Activated naive CD8-positive, alpha-beta T cell treated with anti-CD3 and anti-CD28 coated beads, Interleukin-2, amount 50 U/mL, for 24 hours (primary cell): ENCODE measurements at places on chromosomes 12 and 14.

DNA sequence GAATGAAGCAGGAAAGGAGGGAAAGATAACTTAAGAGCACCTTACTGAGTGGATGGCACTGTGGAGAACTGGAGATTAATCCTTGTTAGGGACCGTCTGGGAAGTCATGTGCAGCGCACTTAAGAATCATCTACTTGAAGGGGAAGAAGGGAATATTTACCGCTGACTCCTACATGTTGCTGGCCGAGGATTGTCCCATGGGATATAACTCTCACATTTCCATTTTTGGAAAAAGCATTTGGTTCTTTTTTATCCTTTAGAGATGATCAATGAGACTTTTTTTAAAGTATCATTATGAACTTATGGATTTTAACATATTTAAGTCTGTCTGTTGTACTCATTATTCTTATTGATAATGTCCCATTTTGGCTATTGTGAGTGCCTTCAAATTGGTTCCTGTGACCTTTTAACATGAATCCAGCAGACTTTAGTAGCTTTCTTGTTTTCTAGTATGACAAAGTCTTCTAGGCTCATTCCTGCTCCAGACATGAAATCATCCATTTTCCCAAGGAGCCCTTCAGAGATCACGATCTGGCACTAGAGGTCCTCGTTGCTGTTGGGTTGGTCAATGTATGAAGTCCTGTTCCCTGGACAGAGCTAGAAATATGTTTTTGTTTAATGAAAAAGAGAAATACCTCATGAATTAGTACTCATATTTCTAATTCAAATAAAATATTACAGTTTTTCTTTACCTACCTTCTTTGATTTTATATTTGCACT, 20.2 kb upstream of the FAM234B start:
- H3K27ac ChIP-seq: no peak overlapping the region
- H3K4me3 ChIP-seq: no peak overlapping the region
- H3K4me1 ChIP-seq: no peaks in the 10 kb centered on the region
- no peak for DNase-seq

DNA sequence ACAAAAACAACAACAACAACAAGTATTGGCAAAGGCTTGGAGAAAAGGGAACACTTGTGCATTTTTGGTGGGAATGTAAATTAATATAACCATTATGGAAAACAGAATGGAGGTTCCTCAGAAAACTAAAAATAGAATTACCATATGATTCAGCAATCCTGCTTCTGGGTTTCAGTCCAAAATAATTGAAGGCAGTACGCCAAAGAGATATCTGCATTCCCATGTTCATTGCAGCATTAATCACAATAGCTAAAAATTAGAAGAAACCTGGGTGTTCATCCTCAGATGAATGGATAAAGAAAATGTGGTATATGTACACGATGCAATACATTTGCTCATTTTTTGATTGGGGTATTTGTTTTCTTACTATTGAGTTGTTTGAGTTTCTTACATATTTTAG, 813.0 kb downstream of the NRXN3 start:
- no peak overlapping the region for H3K4me3 ChIP-seq
- H3K27me3 ChIP-seq: peaks cover 3% of the 10 kb centered on the region
- H3K4me1 ChIP-seq: no peaks in the 10 kb centered on the region
- no peak for DNase-seq
- H3K27ac ChIP-seq: no peak overlapping the region
- H3K36me3 ChIP-seq: no peaks in the 10 kb centered on the region

DNA sequence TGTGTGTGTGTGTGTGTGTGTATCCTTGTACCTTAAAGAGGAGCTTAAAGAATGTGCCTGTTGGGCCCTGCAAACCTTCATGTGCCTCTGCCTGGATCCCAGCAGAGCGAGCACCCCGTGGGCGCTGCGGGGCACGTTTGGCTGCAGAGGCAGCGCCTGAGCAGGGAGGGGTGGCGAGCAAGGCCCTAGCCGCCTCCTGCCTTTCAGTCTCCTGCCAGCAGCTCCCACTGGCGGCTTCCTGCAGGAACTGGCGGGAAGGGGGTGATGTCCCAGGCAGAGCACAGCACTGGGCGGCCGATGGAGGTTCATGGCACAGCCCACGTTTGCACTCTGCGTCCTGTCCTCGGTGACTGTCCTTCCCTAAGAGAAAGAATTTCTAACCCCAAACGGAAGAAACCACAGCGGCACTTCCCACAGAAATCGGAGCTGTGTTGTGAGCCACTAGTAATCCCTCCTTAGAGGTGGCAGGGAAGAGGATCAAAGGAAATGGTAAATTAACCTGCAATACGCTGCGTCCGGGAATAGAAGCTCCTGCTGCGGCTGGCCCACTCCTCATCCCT, 19.8 kb downstream of the ZBTB42 start:
- no peak for DNase-seq
- no peak overlapping the region for H3K4me3 ChIP-seq
- peaks cover 2% of the 10 kb centered on the region for H3K36me3 ChIP-seq

- no peaks in the 10 kb centered on the region for H3K36me3 ChIP-seq
- no peak overlapping the region for H3K27ac ChIP-seq
- DNase-seq: no peak
- H3K4me3 ChIP-seq: no peak overlapping the region
- H3K27me3 ChIP-seq: peaks cover 10% of the 10 kb centered on the region
These were observed 60.6 kb downstream of the PIWIL1 start for GRCh38 chr12:130398100-130398848.

DNA sequence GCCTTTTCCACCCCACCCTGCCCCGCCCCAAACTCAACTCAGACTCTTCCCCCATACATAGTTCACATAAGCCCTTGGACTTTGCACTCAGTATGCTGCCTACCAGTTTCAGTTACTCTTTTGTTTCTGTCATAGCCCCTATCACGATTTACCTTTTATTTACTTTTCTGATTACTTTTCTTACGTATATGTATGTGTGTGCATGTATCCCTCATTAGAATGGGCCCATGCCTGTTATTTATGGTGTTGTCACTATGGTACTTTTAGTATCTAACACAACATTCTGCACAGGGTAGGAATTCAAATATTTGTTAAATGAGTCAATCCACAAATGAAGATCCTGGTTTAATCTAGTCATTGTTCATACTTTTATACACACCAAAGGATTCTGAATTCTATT, 16.5 kb upstream of the LUM start:
- DNase-seq: no peak
- no peak overlapping the region for H3K27ac ChIP-seq
- no peak overlapping the region for H3K4me3 ChIP-seq
- peaks cover 3% of the 10 kb centered on the region for H3K27me3 ChIP-seq
- no peaks in the 10 kb centered on the region for H3K4me1 ChIP-seq

DNA sequence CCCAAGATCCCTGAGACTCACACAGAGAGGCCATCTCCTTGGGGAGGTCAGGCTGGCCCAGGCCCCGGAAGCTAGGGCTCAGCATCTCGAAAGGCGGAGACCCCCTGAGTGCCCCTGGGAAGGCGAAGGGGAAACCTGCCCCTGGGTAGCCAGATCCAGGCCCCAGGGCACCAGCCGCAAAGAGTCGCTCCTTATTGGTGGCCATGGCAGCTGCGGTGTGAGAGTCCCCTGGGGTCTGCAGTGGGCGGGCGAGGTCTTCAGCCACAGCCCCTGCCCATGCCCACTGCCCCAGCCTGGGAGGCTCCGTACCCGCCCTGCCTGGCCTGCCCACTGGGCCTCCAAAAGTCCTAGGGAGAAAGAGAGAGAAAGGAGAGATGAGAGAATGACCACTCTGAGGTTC, 4.7 kb downstream of the RARG start:
- no peak overlapping the region for H3K27ac ChIP-seq
- no peak for DNase-seq
- H3K4me3 ChIP-seq: no peak overlapping the region
- H3K4me1 ChIP-seq: peaks cover 75% of the 10 kb centered on the region

DNA sequence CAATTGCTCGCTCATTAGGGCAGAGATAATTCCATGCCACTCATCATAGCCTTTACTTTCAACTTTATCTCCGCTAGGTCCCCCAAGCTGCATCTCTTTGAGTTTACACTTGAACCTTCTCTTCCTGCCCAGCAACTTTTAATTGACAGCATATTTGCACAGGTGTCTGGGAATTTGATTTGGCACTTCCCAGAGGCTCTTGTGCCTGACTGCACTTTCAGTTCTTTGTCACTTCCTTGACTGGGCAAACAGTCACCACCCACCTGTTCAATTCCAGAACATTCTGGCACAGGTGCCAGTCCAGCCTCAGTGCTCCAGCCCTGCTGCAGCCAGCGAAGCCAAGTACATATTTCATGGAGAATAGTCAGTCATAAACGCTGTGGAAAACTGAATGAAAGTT, 110.1 kb upstream of the LRIG3 start:
- H3K27me3 ChIP-seq: no peaks in the 10 kb centered on the region
- no peaks in the 10 kb centered on the region for H3K36me3 ChIP-seq
- no peak for DNase-seq
- H3K4me1 ChIP-seq: no peaks in the 10 kb centered on the region
- no peak overlapping the region for H3K27ac ChIP-seq

DNA sequence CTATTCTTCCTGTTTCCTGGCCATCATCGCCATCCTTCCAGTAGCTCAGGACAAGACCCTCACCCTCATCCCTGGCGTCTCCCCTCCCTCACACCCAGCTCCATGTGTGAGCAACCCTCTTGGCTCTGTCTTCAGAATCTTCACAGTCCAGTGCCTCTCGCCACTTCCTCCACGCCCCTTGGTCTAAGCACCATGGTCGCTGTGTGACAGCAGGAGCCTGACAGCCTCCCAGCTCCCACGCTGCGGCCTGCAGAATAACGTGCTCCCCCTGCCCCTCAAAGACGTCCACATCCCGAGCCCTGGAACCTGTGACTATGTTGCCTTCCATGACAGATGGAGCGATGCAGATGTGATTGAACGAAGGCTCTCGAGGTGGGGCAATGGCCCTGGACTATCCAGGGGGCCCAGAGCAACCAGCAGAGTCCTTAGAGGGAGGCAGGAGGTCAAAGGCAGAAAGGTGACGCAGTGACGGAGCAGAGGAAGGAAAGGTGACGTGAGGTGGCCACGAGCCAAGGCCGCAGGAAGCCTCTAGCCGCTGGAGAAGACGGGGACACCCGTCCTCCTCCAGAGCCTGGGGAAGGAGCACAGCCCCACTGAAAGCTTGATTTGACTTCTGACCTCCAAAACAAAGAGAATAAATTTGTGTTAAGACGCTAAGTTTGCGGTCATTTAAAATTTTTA, 139.8 kb downstream of the CALM1 start:
- H3K4me1 ChIP-seq: peaks cover 2% of the 10 kb centered on the region
- no peaks in the 10 kb centered on the region for H3K36me3 ChIP-seq
- no peaks in the 10 kb centered on the region for H3K27me3 ChIP-seq
- no peak for DNase-seq

- H3K27ac ChIP-seq: no peak overlapping the region
- H3K4me1 ChIP-seq: peaks cover 29% of the 10 kb centered on the region
- H3K27me3 ChIP-seq: peaks cover 9% of the 10 kb centered on the region
- H3K4me3 ChIP-seq: no peak overlapping the region
- H3K36me3 ChIP-seq: no peaks in the 10 kb centered on the region
- DNase-seq: no peak
These were observed 213.4 kb upstream of the NUDT4 start for GRCh38 chr12:93164103-93164880.

DNA sequence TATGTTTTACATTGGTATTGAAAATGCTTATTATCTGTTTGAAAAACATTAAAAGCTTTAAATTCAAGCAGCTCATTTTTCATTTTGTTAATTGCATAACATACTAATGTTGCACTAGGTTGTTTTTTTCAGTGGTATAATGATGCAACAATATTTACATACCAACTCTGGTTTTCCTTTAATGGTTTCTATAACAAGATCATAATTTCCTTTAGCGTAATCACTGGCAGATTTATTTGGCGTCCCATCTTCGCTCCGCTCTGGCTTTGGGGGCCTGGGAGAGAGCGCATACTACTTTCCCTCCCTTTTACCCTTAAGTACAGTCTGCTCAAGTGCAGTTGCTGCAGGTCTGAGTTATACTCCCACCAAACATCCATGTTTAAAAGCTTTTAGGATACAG, 574.1 kb downstream of the PRKD1 start:
- DNase-seq: no peak
- H3K36me3 ChIP-seq: no peaks in the 10 kb centered on the region
- H3K27ac ChIP-seq: no peak overlapping the region
- no peaks in the 10 kb centered on the region for H3K4me1 ChIP-seq

- H3K4me1 ChIP-seq: no peaks in the 10 kb centered on the region
- no peak overlapping the region for H3K27ac ChIP-seq
- DNase-seq: no peak
- H3K4me3 ChIP-seq: no peak overlapping the region
These were observed 120.3 kb upstream of the PLEKHG7 start for GRCh38 chr12:92582475-92582874.

DNA sequence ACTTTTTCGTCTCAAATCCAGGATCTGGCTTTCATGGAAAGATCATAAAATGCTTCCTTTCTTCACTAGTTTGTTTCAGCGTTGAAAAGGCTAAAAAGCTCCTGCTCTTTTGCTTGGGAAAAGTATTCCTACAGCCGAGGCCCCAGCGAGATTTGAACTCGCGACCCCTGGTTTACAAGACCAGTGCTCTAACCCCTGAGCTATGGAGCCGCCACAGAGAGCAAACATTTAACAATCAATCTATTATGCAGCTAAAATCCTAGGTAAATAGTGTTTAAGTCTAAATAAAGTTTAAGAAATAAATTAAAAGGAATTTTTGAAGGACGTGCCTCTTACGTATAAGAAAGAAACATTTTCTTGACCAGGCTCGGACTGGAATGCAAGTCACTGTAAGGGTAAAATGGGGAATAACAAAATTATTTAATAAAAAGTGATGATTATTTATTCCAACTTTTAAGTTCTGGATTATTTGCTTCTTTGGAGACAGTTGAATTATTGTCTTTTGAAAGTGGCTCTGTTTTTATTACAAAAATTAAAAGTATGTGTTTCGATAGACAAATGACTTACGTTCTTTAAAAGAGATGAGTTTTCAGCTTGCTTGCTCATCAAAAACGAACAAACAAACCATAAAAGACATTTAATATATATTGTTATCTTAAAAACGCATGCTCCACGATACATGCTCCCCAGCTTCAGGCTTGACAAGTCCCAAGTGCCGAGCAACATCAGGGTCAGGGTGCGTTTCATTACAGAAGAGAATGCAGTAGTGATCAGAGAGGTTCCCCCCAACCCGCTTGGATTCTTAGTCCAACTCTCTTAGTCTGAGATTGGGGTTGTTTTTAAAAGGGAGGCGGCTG, 10.2 kb downstream of the OR6S1 start:
- H3K4me3 ChIP-seq: peak overlapping the region; percentile 85
- peaks cover 65% of the 10 kb centered on the region for H3K4me1 ChIP-seq
- peaks cover 8% of the 10 kb centered on the region for H3K36me3 ChIP-seq

GRCh38 chr12:92206596-92206995, 61.0 kb upstream of the BTG1 start:
- H3K4me1 ChIP-seq: peaks cover 35% of the 10 kb centered on the region
- H3K27ac ChIP-seq: no peak overlapping the region
- peaks cover 6% of the 10 kb centered on the region for H3K36me3 ChIP-seq
- H3K27me3 ChIP-seq: no peaks in the 10 kb centered on the region
- H3K4me3 ChIP-seq: no peak overlapping the region
- DNase-seq: no peak

GRCh38 chr12:40802656-40803055, 110.4 kb downstream of the CNTN1 start:
- no peak for DNase-seq
- H3K27ac ChIP-seq: no peak overlapping the region
- H3K27me3 ChIP-seq: no peaks in the 10 kb centered on the region
- H3K36me3 ChIP-seq: no peaks in the 10 kb centered on the region
- H3K4me3 ChIP-seq: no peak overlapping the region
